ENCODE measurements at places on chromosomes 7 and 10. TPM values are rescaled to one million over a fixed set of nuclear protein-coding genes. Genes with fewer than 3 reads are reported as not detected.
A peak's percentile ranks its signal among the peaks of the same experiment; 100 is the strongest.

DNA sequence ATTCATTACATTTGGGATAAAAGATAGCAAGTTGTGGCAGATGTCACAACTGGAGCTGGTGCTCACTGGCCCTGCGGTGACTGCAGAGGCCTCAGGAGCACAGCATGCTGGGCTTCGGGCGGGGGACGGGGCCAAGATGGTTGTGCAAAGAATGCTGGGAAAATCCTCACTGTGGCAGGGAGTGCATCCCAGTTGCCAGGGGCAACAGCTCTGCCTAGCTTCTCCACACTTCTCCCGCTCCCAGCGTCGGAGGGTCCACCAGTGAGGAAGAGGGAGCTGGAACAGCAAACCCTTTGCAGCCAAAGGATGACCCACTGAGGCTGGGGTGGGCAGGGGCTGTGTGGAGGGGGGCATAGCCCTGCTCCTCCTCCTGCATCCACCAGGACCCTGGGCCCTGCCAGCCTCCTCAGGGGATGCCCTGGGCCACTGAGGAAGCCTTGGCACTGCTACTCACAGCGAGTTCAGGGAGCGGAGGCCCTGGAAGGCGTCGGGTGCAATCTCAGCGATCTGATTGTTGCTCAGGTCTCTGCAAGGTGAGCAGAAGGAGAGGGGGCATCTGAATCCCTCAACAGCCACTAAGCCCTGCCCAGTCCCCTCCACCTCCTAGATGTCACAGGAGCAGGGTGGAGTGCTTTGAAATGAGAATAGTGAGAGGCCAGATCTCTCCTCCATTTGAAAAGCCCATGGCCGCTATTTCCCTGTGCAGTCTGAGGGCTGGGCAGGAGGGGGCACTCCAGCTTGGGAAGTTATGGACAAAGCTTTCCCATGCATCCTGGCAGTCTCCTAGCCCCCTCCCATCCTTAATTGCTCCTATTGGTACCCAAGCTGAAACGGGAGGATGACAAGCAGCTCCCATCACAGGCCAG lies 126.5 kb downstream of the SLIT1 start:
- no peak for DNase-seq

- DNase-seq, result no peak
Observed at GRCh38 chr7:83876593-83876992, 227.7 kb upstream of the SEMA3E start.

- no peak for DNase-seq
Observed at GRCh38 chr10:103564776-103565520, 71.4 kb downstream of the NEURL1 start.

- no peak for DNase-seq
Observed at GRCh38 chr10:3178042-3178441, 5.5 kb upstream of the PITRM1 start.

- no peak for DNase-seq
Observed at GRCh38 chr10:79123547-79123963, 54.8 kb downstream of the ZMIZ1 start.

- DNase-seq, result no peak
Observed at GRCh38 chr7:101861218-101861775, 43.9 kb downstream of the CUX1 start.

DNA sequence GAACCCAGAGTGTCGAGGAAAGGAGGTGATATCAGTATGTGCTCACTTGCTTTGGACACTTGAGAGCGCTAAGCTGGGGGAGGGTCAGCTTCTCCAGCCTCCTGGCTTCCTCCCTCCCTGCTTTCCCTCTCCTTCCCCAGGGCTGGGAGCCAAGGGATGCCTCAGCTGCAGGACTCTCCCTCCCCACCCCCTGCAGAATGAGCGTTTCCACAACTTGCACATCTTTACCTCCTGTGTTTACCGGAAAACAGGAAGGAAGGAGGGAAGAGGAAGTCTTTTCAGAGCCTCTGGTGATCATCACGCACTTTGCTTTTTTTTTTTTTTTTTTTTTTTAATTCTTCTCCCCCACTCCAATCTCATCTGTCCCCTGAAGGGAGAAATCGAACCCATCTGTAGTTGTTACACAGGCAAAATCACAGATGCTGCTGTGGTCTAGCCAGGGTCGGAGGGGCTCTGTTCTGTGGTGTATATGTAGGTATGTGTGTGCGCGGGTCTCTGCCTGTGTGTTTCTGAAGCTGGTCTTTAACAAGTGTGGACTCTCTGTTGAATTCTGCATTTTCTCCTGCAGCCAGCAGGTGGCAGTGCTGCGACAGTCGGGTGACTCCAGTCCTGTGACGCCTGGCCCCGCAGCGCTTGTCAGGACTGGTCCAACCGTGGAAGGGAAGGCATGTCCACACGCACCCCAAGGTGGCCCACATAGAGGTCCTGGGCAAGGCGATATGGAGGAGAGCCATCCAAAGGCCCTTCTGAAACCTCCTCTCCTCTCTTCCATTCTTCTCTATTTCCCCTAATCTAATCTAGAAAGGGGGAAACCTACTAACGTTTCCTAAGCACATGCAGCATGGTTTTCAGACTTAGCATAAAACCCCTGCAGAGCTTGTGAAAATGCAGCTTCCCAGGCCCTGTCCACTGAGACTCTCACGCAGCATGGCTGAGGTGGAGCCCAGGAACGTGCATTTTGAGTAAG lies 257.6 kb downstream of the PLXNA4 start:
- DNase-seq, result peak; percentile 79

DNA sequence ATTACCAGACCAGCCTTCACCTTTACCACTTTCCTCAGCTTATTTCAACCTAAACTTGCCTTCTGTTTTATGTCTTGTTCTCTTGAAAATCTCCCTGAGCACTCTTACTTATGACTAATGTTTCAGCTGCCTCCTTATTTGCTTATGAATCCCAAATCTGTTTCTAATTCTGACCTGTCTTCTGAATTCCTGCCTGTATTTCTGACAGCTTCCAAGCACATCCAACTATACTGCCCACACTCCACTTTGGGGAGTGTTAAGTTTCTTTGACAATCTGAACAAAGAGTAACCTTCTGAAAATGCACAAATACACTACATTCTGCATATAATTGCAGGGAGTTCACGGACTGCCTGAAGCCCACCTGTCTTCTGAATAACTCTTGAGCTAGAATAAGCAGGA lies 48.7 kb downstream of the ARMC3 start:
- no peak for DNase-seq

DNA sequence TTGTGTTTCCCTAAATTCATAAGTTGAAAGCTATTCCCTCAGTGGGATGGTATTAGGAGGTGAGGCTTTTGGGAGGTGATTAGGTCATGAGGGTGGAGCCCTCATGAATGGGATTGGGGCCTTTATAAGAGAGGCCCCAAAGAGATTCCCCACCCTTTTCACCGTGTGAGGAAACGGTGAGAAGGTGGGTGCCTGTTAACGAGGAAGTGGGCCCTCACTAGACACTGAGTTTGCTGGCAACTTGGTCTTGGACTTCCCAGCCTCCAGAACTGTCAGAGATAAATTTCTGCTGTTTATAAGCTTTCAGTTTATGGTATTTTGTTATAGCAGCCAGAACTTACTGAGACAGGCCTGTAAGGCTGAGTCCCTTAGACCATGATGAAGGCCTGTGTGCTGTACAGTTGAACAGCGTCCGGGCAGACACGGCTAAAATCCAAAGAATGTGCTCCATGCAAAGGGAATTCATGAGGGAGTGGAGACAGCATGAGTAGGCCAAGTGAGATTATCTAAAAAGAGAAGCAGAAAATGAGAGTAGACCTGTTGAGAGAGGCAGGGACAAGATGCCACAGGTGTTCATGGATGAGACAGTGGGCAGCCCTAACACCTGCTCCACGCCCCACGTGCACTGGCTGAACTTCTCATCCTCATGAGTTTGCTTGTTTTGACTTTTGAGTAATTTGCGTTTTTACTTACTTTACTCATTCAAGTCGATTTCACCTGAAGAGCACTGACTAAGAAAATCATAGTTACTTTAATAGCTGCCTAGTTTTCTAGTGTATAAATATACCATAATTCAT lies 66.9 kb upstream of the SFMBT2 start:
- DNase-seq, result no peak

- DNase-seq, result no peak
Observed at GRCh38 chr10:57983281-57983791, 284.4 kb downstream of the IPMK start.

DNA sequence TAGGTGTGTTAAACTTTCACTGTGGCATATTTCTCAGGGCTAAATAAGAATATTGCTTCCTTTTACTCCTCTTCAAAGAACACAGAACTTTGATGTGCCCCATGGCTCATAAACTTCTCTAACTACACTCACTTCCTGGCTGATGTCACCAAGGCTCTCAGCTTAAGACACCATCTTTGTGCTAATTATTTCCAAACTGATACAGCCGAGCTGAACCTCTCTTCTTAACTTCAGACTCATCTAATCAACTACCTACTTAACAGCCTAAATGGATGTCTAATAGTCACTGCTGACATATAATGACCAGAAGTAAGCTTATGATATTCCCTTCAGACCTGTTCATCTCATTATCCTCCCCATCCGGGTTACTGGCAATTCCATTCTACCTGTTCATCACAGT lies 3.6 kb downstream of the C10orf67 start:
- DNase-seq, result no peak

GRCh38 chr10:1514681-1515080 lies 222.6 kb downstream of the ADARB2 start:
- no peak for DNase-seq

- no peak for DNase-seq
Observed at GRCh38 chr10:125263551-125263950, 103.2 kb upstream of the CTBP2 start.

- DNase-seq, result no peak
Observed at GRCh38 chr10:120429395-120429794, 27.6 kb upstream of the PLPP4 start.

- DNase-seq, result peak; percentile 35
Observed at GRCh38 chr7:23334482-23335056, 35.4 kb downstream of the MALSU1 start.

DNA sequence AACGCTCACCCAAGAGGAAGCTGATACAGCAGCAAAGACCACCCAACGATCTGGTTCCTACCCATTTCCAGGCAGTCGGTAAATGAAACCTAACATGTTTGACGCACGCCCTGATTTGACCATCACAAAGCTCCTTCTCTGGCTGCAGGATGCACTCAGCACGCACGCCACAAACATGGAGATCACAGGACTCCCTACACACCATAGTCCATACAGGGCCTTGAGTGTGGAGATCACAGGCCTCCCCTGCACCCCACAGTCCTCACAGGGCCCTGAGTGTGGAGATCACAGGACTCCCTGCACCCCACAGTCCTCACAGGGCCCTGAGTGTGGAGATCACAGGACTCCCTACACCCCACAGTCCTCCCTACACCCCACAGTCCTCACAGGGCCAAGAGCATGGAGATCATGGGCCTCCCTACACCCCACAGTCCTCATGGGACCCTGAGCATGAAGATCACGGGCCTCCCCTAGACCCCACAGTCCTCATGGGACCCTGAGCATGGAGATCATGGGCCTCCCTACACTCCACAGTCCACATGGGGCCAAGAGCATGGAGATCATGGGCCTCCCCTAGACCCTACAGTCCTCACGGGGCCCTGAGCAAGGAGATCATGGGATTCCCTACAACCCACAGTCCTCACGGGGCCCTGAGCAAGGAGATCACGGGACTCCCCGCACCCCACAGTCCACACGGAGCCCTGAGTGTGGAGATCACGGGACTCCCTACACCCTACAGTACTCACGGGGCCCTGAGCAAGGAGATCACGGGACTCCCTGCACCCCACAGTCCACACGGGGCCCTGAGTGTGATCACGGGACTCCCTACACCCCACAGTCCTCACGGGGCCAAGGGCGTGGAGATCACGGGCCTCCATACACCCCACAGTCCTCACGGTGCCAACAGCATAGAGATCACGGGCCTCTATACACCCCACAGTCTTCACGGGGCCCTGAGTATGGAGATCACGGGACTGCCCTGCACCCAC lies 409.2 kb downstream of the DNAJB6 start:
- DNase-seq, result no peak

DNA sequence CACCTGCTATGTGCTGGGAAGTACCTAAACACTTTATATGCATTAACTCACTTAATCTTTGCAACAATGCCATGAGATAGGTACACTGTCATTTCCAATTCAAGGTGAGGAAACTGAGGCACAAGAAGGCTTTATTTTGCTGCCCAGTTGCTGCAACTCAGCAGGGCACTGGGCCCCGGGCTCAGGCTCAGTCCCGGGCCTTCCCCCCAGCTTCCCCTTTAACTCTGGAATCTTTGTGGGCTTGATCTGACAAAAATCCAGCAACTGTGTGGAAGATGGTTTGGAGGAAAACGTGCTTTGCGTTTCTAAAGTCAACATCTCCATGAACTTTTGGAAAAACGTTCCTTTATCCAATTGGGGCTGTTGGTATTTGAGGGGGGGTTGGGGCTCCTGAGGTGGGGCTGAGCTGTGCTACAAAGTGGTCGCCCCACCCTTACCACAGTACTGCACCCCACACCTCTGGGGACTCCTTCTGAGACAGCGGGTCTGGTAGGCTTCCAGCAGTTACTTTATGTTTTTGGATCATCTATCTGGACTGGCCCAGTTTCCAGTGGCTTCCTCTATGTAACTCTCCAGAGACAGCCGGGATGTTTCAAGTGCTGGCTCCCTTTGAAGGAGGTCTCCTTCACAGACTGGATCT lies 40.5 kb upstream of the CAMK1D start:
- no peak for DNase-seq

GRCh38 chr7:657565-658119 lies 68.9 kb upstream of the DNAAF5 start:
- no peak for DNase-seq

The GJD4 gene
- total RNA-seq, result not detected

The EBF3 gene
- total RNA-seq, result not detected

The IRF5 gene
- total RNA-seq, result 26.8 TPM

The SLC26A5 gene
- total RNA-seq, result 1.3 TPM

The TACC2 gene
- 158 TPM for total RNA-seq

The ANKRD2 gene
- total RNA-seq, result 1.4 TPM

Data from upper lobe of left lung (tissue), 6 donors.